NCI-H1105 (cell line): ENCODE measurements at places on chromosomes 5 and 9.

- DNase-seq = no peak
Measured at GRCh38 chr5:9222054-9222976, 323.6 kb downstream of the SEMA5A start.

GRCh38 chr9:85575868-85576267 is 165.9 kb downstream of the AGTPBP1 start:
- no peak for DNase-seq

DNA sequence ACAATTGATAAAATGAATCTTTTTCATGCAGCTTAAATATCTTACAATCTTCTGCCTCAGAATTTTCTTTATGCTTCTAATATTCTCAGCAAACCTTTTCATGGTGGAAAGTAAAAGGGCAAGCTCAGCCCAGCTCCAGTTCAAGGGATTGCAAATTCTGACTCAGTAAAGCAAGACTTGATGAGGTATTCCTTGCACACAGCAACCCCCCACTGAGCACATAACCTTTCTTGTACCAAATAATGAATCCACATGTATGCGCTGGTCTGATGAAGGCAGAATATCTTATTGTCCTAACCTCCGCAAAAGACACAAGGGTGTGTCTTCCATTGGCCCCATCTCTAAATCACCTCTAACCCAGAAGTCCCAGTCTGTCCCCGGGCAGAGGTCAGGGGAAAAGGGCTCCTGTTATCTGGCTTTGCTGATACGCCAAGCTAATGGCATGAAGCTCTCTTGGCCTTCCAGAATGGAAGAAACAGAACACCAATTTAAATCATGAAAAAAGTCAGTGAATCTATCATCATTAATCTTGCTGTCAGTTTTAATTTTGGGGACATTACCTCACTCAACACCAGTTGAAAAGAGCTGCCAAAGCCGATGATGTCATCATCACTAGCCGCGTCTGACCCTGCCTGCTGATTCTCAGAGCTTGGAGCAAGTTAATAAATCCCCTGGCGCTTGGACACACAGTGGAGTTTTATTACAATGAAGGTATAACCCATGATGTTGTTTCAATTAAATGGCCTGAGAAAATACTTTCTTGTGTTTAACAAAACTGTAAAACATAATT is 592.5 kb upstream of the CLINT1 start:
- DNase-seq = no peak

- no peak for DNase-seq
Measured at GRCh38 chr5:10423022-10423421, 18.7 kb upstream of the ROPN1L start.

DNA sequence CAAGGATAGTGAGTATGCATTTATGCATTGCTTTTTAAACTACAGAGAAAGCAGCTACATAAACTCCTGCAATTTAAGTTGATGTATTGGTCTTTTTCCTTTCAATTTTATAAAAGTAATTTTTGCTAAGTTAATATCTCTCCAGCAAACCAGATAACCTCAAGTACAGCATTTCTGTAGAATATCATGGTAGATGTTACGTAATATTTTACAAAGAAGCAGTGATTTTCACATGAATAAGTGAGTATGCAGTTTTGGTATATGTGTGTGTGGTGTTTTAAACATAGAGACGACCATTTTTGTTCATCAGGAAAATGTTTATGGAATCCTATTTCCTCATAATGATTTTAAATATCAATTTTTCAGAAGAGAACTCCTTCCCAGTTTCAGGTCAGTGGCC is 118.9 kb downstream of the INSYN2B start:
- DNase-seq = no peak

GRCh38 chr9:20369391-20369790 is 252.9 kb downstream of the MLLT3 start:
- DNase-seq = no peak
